ENCODE measurements at places on chromosomes 7 and 10. TPM values are rescaled to one million over a fixed set of nuclear protein-coding genes. Genes with fewer than 3 reads are reported as not detected.

Gene LRMDA
- 4.2 TPM for total RNA-seq

Gene LIPN
- not detected for total RNA-seq

Gene ANKRD61
- 0.50 TPM for total RNA-seq

Gene PGAM2
- total RNA-seq = not detected

Gene PRLHR
- not detected for total RNA-seq

Data from A549 treated with RU486 at 1 μM for 4 hours (cell line).